ENCODE measurements at places on chromosomes 2 and 18. TPM values are rescaled to one million over a fixed set of nuclear protein-coding genes. Genes with fewer than 3 reads are reported as not detected.
A peak's percentile ranks its signal among the peaks of the same experiment; 100 is the strongest.

- DNase-seq = peak; percentile 38
Observed at GRCh38 chr2:143559147-143559546, 429.9 kb downstream of the ARHGAP15 start.

DNA sequence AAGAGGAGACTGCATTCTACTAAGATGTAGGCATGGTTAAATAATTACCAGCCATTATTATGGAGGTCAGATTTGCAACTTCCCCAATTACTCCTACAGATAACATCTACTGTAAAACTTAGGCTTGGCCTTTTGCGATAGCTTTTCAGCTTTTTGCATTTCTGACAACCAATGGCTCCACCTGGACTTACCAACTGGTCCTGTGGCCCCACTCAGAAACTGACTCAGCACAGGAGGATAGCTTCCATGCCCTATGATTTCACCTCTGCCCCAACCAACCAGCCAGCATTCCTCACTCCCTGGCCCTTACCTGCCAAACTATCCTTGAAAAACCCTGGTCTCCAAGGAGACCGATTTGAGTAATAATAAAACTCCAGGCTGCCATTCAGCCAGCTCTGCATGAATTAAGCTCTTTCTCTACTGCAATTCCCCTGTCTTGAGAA lies 28.2 kb downstream of the TUBB6 start:
- DNase-seq = no peak

DNA sequence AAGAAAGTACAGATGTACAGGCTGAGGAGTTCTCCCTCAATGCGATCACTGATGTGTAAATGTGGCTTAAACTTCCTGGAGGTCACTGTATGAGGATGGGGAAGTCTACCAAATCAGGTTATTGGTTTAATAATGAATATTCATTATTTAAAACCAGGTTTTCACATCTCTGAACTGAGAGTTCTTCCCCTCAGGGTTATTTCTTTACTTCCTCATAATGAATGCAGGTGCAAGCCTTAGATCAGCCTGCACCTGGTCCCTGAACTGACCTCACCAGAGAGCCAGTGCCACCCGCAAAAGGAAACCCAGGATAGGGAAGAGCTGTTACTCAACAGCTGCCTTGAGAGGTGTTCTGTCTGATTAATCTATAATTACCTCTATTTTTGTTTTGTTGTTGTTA lies 369.0 kb downstream of the EPHA4 start:
- no peak for DNase-seq

REEP1 gene
- total RNA-seq = not detected

SIX2 gene
- total RNA-seq = not detected

DNA sequence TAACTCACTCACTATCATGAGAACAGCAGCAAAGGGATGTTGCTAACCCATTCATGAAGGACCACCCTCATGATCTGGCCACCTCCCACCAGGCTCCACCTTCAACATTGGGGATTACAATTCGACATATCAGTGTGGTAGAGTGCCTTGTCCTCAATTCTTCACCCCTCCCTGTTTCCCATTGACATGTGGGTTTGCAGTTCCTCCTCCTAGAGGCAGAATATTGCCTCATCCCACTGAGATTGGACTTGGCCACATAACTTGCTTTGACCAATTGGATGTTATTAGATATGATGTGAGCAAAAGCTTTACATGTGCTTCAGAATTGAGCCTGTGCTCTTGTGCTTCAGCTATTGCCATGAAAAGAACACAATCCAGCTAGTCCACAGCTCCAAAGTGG lies 217.0 kb upstream of the CXCR4 start:
- DNase-seq = no peak

DNA sequence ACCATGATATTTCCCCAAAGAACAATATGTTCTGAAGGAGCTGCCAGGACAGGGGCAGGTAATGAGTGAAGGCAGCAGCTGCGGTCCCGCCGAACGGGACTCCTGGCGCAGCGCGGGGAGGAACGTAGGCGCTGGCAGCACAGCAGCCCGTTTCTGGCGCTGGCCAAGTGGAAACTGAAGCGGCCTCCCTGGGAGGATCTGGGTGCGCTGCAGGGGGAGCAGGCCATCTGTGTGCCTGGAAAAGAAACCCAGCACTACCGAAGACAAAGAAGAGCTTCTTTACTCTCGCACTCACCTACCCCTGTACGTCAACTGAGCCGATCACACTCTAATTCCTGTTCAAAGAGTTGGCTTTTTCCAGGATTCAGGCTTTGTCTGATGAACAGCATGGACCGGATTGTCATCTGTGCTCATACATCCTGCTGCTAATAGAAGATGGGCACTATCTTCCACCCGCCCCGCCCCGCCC lies 11.8 kb downstream of the G6PC2 start:
- peak; percentile 48 for DNase-seq

DYNAP gene
- not detected for total RNA-seq

GRCh38 chr18:10875811-10876210 lies 273.6 kb downstream of the PIEZO2 start:
- DNase-seq = no peak

GRCh38 chr2:100765481-100765880 lies 54.5 kb upstream of the NPAS2 start:
- no peak for DNase-seq

GRCh38 chr2:64825831-64826491 lies 163.2 kb upstream of the SLC1A4 start:
- DNase-seq = no peak

DNA sequence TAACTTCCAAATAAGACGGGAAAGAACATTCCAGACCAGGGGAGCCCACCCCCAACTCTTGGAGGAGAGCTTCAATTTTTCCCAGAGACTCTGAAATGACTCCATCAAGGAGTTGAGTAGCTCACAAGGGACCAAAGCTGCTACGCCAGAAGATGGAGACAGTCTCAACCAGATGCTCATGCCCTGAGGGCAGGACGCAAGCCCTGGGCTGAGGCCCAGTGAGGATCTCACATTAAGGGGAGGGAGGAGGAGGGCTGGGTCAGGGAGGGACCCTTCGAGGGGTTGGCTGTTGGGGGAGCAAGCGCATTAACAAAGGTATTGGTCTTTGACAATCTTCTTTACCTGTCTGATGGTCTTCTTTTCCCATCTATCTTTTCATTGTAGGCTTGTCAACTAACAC lies 141.3 kb upstream of the SLC1A4 start:
- DNase-seq = no peak

BUB1 gene
- total RNA-seq = 3.9 TPM

PIEZO2 gene
- total RNA-seq = 6.6 TPM

DNA sequence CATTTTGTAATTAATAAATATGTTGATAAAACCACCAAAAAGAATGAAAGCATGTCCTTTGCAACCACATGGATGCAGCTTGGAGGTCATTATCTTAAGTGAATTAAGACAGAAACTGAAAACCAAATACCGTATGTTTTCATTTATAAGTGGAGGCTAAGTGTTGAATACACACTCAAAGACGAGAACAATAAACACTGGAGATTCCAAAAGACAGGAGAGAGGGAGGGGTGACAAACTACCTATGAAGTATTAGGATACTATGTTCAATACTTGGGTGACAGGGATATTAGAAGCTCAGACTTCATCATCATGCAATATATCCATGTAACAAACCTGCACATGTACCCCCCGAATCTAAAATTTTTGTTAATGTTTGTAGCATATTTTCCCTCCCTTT lies 7.0 kb downstream of the ERLEC1 start:
- no peak for DNase-seq

- DNase-seq = no peak
Observed at GRCh38 chr2:2709431-2709770, 378.3 kb upstream of the MYT1L start.

DNA sequence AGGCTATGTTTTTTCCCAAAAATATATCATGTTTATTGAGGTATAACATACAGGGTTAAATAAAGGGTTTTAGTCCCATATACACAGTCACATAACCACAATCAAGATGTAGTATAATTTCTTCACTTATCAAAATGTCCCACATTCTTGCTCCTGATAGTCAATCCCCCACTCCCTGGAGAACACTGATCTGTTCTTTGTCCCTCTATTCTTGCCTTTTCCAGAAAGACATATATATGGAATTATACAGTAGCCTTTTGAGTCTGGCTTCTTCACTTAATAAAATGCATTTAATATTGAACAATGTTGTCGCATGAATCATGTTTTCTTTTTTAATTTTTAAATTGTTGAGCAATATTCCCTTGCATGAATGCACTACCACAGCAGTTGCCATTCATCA lies 1059.7 kb downstream of the TSN start:
- no peak for DNase-seq
